ENCODE measurements at places on chromosomes 16 and 17. TPM values are rescaled to one million over a fixed set of nuclear protein-coding genes. Genes with fewer than 3 reads are reported as not detected.

The ITGAX gene
- 3.5 TPM for total RNA-seq

The GP1BA gene
- 0.14 TPM for total RNA-seq

The CA5A gene
- total RNA-seq = 0.09 TPM

The NUDT7 gene
- total RNA-seq = 7.9 TPM

The KRTAP4-5 gene
- total RNA-seq = not detected

All from thymus (tissue), 14 donors.